ENCODE measurements at places on chromosomes 5 and 9. TPM values are rescaled to one million over a fixed set of nuclear protein-coding genes. Genes with fewer than 3 reads are reported as not detected.

GRCh38 chr5:128645581-128645980 lies 107.5 kb upstream of the FBN2 start:
- DNase-seq: no peak

DNA sequence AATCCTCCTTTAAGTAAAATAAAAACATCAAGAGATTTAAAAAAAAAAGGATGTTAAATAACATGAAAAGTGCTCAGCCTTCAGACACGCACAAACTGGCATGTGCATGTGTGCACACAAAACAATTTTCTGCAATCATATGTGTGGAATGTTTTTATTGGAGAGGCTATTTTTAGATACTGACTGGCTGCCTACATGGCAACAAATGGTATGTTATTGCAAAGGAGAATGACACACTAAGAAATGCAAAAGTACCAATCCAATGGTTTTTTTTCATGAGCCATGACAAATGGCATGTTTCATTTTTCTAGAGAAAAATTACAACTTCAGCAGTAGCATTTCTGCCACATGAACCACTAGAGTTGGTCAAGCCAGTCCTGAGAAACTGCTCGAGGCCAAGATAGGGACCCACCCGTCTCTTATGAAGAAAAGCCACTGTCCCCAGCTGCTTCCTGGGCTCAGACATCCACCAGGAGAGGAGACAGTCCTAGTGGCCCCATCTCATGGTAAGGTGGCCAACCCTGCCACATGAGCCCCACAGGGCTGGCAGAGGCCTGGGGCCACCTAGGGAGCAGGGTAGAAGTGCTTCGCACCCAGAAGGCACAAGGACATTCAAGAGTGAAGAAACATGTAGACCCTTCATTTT lies 116.4 kb downstream of the MYO10 start:
- no peak for DNase-seq

DNA sequence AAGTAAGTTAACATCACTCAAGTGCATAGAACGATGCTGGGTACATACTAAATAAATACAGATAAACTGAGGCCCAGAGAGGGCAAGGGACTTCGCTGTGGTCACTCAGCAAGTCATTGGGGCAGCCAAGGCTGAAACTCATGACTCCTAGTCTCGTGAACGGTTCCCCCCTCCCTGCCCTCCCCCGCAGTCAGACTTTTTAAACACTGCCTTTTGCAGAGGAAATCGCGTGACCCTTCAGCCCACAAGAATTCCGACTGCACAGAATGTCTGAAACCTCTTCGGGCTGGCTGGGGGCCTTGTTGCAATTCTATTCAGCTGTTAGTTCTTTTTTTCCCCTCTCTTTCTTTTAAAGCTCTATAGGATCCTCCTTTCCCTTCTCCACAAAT lies 28.1 kb downstream of the NEK6 start:
- no peak for DNase-seq

DNA sequence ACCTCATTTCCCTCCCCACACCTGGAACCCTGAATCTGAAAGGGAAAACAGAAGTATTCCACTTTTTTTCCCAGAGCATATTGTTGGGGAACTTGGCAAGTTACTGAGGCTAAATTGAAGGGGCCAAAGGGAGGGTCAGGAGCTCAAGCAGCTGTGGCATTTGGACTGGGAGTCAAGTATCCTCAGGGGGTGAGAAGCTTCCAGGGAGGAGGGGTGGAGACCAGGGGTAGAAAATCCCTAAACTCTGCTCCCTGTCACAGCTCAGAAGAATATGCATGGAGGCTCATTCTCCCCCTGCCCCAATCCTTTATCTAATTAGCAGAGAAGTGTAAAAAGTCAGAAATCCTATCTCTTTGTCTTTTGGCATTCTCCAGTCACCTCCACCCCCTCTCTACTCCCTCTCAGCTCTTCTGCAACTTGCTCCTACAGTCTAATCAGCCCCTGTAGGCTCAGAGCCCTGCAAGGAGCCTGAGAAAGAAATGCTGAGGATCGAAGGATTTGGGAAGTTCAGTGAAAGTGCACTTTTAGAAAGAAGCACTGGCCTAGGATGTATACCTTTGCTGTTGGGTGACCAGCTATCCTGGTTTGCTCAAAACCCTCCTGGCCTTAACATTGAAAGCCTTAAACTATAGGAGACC lies 5.7 kb upstream of the WNT8A start:
- no peak for DNase-seq

Gene ECM2
- 0.31 TPM for total RNA-seq

Gene TRIP13
- total RNA-seq: 11.9 TPM

Gene DDX4
- not detected for total RNA-seq

DNA sequence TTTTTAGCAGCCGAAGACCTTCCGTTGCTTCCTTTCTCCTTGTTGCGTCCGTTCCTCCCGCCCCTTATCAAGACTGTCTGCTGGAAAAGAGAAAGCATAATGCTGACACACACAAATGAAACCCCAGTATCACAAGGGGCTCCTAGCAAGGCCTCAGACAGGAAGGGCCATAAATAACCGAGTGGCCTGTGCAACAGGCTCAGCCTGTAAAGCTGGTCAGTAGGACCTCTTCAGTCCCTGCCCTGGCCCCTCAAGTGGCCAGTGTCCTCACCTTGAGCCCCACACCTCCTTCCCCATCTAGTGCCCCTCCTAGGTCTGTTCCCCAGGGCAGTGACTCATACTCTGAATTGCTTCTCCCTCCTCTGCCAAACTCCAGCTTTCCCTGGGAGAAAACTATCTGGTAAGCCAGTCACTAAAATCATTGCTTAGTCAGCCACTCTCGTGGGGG lies 174.6 kb upstream of the IL12B start:
- DNase-seq: no peak

Gene PRDM9
- not detected for total RNA-seq

DNA sequence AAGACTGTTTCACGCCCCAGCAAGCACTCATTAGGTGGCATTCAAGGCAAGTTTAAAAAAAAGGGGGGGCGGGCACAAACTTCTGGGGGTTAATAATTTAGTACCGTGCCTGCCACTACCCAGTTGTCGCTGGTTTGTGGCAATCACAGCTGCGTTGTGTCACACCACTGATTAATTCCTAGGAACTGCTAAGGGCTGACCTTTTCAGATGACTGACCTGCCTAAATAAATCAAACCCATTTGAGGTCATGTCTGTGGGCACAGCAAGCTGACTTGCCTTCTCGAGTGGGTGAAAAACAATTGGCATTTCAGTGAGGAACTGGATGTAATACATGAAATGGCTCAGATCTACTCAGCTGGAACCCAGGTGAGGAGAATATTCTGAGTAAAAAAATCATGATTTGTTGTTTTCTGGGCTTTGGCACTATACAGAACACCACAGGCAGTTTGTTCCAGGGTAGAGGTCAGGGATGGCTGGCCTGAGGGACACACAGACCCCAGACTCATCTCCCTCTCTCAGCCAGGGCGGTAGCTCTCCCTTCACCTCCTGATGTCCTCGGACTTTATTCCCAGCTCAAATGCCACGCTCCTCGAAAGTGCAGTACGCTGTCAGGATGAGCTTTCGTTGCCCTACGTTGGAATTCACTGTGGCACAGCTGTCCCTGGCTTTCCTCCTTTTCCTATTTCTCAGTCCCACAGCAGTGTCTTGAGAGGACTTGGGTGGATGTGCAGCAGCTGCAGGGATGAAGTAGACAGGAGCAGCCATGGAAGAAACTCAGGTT lies 15.5 kb upstream of the MGAT1 start:
- DNase-seq: no peak

DNA sequence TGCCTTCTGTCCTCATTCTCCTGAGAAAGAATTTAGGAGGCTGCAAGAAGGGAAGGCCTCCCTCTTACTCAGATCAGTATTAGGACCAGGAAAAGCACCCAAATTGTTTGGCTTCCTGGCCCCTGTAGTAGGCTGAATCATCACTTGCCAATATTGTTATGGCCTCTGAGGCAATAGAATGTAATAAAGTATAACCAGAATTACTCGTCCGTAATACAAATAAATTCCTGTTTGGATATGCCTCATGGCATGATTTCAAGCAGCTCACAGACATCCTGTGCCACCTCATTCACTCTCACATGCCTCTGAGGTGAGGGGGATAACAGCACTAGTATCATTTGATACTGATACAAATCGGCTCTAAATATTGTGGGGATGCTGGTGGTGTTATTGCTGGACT lies 427.3 kb downstream of the ISL1 start:
- no peak for DNase-seq

Gene ADAMTS13
- 16.0 TPM for total RNA-seq

DNA sequence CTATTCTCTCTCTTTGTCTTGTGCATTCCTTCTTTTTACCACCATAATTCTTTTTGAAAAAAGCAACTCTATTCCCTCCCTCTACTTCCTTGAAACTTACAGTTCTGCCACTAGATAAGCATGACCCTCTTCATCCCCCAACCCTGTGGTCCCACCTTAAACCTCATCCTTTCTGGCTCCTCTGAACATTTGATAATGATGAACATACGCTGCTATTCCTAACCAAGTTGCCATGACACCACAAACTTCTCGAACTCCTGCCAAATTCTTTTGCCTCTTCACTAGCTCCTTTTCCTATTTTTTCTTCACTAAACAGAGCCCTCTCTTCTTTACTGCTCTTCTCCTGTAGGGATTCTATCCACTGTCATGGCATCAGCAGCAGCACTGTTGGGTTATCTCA lies 57.1 kb downstream of the MOCS2 start:
- no peak for DNase-seq

DNA sequence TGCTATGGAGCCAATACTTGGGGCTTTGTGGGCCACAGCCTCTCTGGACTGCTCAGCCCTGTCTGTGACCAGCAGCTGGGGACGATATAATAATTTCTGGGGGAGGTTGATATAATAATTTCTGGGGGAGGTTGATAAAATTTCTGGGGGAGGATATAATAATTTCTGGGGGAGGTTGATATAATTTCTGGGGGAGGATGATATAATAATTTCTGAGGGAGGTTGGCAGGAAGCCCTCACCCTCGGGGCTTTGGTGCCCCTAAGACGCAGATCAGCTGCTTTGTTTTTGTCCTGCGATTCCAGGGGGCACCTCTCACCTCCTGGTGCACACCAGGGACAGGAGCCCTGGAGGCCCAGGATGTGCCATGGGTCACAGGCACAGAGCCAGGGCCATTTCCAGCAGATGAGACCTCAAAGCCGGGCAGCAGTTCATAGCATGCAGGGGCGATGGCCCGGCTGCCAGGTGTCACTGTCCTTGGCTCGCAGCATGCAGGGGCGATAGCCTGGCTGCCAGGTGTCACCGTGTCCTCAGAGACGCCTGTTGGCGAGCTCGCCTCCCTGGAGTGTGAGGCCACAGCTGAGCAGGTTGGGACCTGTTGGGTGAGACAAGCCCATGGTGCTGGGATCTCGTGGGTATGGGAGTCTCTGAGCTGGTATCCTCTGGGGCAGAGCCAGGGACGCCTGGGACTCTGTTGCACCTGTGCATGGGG lies 3.8 kb upstream of the TOR4A start:
- no peak for DNase-seq

DNA sequence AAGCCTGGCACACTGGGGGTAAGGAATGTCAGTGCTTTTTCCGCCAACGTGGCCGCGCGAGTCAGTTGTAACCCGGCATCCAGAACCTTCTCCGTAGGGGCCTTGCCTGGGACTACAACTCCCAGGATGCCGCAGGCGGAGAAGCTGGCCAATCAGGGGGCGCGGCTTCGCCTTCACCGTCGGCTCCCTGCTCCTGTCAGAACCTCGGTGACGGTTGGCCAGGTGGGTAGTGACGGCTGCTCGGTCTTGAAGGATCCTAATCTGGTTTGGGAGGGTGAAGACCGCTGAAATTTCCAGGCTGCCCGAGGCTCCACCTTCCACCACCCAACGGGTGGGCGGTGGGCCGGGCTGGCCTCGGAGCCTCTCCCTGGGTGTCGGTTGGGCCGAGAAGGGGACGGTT lies at the start of gene C5orf58:
Gene C5orf58 (plus strand): TSS at position 200 of the 400 bp plus-strand sequence. CDS start 1,992 bp downstream, outside the sequence.
- no peak for DNase-seq

DNA sequence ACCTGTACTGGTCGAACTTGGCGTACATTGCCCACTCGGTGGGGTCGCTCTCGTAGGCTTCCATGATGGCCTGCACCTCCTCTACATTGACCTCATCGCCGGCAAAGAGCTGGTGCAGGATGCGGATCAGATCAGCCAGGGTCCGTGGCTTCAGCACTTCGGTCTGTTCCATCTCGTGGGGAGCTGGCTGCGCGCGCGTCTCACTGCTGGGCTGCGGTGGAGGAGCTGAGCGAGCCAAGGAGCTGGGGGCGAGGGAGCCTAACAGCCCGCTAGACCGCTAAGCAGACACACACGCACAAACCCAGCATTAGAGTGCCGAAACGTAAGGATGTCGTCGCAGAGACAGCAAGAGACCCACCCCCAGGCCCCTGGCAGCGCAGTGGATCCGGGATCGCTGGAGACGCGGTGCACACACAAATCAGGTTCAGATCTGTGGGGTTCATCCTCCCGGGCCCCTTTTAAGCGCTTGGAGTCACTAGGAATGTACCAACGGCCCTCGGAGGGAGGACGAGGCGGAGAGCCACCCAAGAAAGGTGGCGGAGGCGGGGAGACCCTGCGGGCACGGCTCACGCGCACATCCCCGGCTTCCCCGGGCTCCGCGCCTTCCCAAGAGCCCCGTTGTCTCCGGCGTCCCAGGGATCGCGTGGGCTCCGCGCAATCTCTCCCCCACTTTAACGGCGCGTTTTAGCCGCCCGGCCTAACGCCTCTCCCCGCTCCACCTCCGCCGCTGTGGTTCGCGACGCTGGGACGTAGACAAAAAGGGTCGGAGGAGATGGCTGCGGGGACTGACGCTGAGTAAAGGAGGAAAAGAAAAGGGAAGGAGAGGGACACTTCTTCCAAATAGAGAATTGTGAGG lies at the start of gene CDO1:
Gene CDO1 (minus strand): TSS at position 434 of the 856 bp plus-strand sequence. CDS start 262 bp downstream, at position 172.
- DNase-seq: peak; percentile 46

Gene INSL6
- total RNA-seq: not detected

DNA sequence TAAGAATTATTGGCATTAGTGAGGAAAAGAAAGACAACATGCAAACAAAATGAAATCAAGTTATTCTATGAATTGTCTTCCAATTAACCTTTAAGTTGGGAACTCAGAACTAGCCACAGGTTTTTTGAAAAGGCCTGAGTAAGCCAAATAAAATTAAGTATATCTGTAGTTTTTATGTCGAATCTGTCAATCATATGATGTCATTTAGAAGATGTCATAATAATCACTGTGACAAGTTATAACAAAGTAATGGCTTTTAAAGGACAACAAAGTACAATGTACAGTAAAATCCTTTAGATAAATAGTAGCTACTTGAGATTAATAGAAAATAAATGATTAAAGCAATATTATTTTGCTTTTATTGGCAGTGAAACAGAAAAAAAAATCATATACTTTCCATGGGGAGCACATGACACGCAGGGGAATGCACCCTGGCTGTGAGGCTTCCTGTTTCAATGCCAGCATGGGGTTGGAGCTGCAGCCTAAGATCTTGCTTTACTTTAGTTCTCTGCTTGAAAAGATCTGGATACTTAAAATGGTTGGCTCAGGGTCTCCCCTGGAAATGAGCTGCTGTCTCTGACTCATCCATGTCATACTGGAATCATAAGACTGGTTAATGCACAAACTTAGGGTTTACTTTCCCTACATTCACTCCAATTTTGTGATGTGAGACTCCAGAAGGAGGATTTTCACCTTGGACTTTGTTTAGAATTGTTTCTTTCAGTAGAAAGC lies 284.3 kb downstream of the TAF11L14 start:
- DNase-seq: no peak

- DNase-seq: no peak
These were observed 49.3 kb upstream of the PPARGC1B start for GRCh38 chr5:149680810-149681221.

- DNase-seq: no peak
These were observed 4.0 kb downstream of the CMBL start for GRCh38 chr5:10303699-10304170.

- DNase-seq: no peak
These were observed 78.0 kb downstream of the HMHB1 start for GRCh38 chr5:143889986-143890385.
